ENCODE measurements at places on chromosomes 1 and 21.
A peak's percentile ranks its signal among the peaks of the same experiment; 100 is the strongest.

GRCh38 chr1:223700388-223700918 is 11.9 kb upstream of the CAPN2 start:
- DNase-seq = no peak

DNA sequence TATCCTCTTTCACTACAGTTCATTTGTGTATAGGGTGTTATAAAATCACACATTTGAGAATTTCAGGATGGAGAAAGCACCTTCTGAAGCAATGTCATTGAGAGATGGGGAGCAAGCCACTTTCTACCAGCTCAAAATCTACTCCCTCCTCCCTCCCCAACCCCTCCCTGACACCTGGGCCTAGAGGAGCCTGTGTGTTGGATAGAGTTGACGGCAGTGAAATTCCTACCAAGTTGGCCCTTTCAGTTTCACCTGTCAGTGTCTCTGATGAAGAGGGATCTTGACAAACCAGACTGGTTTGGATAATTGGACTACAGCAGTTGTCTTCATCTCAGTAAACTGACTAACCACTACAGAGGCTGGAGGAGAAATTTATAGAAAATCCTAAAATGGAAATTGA is 125.0 kb upstream of the HOOK1 start:
- DNase-seq = no peak

GRCh38 chr1:204598319-204598969 is 82.2 kb downstream of the MDM4 start:
- DNase-seq = no peak

- DNase-seq = peak; percentile 84
These were observed 229.6 kb upstream of the JUN start for GRCh38 chr1:59013276-59013927.

- DNase-seq = no peak
These were observed 24.6 kb upstream of the RAP1GAP start for GRCh38 chr1:21693732-21694131.

DNA sequence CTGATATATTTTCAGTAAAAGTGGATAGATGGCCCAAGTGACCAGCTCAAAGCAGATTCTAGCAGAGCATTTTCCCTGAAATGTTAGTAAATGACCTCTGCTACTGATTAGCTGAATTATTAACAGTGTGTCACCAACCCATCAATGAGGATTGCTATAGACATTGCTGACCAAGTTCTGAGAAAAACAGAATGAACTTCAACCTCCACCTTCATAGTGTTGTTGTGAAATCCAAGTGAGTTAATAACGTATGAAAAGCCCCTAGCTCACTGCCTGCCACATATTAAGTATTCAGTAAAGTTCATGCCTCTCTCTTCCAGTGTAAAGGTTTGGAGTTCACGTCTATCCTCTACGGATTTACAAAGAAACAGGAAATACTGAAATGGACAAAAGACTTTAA is 15.8 kb downstream of the PLPP3 start:
- DNase-seq = no peak

DNA sequence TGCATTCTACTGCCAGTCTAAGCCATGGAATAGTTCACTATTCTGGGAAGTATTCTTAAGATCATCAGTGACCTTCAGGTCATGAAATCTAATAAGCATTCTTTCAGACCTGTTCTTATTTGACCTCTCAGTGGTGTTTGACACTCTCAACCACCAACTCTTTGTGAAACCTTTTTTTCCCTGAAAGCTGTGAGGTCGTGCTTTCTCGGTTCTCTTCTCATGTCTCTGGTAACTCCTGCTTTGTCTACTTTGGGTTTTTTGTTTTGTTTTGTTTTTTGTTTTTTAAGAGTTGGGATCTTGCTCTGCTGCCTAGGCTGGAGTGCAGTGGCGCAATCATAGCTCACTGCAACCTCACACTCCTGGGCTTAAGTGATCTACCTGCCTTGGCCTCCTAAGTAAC is 56.3 kb downstream of the POU2F1 start:
- DNase-seq = peak; percentile 41

GRCh38 chr1:185860311-185860710 is 126.1 kb downstream of the HMCN1 start:
- DNase-seq = no peak

DNA sequence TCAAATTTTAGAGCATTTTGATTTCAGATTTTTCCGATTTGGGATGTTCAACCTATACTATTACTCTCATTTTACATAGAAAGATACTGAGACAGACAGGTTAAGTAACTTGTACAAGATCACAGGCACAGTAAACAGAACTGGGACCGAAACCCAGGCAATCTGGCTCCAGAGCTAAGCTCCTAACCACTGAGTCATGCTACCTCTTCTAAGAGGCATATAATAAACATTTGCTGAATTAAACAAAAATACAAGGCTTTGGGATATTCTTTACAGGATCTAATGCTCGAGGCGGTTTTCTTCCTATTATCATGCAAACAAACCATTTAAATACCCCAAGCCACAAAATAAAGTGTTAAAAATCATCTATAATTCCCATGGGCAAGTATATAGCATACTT is 50.3 kb downstream of the MCOLN2 start:
- no peak for DNase-seq

GRCh38 chr21:19261731-19262376 is 858.3 kb upstream of the TMPRSS15 start:
- no peak for DNase-seq

GRCh38 chr1:39026866-39027507 is 837 bp downstream of the NDUFS5 start:
- peak; percentile 15 for DNase-seq

DNA sequence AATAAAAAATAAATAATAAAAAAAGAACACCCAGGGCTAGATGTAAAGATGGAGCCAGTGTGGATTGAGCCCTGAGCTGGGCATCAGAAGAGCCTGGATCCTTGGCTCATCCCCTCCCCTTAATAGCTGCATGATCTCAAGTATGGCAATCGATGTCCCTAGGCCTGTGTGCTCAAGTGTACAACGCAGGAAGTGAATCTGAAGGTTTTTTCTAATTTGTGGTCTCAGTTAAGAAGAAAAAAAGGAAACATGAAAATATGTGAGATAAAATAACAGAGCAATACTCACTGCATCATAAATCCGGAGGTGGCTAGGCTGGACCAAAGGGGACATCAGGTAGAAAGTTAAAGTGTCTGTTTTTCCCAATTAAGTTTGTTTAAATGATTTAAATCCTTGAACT is 47.3 kb upstream of the SLC44A3 start:
- no peak for DNase-seq

- no peak for DNase-seq
These were observed 31.5 kb downstream of the WNT2B start for GRCh38 chr1:112540226-112540794.

GRCh38 chr1:69513601-69514000 is 54.1 kb upstream of the LRRC7 start:
- no peak for DNase-seq

DNA sequence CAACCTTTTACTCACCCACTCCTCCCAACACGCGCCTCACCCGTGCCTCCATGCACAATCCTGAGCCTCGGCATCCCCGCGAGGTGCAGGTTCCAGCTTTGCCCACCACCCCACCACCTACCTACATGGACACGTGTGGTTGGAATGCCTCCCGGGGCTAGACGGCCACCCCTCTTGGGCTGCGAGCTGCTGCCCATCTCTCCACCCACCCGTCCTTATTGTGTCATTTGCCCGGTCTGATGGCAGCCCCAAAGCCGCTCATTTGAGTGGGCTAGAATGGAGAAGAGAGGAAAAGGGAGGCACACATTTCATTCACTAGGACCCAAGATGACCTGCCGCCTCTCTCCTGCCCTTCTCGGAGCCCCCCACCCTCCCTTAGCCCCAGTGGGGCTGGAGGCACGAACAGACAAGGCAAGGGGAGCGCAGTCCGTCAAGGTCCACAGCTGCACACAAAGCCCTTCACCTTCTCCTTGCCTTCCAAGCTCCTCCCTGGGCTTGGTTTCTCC is 785 bp downstream of the ZNF697 start:
- DNase-seq = no peak

- peak; percentile 59 for DNase-seq
These were observed 4.7 kb downstream of the FOXO6 start for GRCh38 chr1:41365772-41366454.

DNA sequence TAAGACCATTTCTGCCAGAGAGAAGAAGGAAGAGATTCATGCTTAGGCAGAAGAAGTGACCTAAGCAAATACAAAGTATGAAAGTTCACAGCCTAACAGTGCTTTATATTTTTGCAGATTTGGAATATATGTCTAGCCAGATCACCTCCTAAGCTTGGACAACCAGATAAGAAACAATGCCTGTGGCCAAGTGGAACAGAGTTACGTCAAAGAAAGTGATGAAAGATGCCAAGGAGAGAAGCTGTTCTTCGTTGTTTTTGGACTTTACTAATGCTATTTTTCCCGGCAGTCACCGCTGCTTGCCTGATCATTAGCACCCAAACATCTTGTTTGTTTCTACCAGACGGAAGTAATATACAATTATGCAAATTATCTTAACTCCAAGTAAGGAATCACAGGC is 489.2 kb upstream of the C1orf87 start:
- DNase-seq = no peak

DNA sequence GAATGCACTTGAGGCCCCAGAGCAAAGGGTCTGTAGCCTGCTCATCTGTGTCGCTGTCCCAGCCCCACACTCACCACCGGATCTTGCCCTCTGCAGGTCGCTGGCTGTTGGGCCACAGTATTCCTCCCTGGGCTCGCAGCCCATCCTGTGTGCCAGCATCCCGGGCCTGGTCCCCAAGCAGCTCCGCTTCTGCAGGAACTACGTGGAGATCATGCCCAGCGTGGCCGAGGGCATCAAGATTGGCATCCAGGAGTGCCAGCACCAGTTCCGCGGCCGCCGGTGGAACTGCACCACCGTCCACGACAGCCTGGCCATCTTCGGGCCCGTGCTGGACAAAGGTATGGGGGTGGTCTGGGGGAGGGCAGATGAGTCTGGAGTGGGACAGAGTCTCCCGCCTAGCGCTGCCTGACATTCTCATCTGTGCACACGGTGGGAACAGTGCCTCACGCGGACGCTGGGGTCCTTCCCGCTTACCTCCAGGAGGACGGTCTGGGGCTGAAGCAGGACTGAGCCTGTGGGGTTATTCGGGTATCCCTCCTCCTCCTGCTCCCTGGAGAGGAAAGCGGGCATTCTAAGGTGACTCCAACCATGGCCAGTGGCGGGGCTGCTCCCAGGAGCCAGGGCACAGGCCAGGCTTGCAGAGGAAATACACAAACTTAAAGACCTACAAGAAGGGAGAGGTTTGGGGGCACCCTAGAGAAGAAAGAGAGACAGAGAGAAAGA is 15.9 kb downstream of the WNT3A start:
- DNase-seq = no peak

DNA sequence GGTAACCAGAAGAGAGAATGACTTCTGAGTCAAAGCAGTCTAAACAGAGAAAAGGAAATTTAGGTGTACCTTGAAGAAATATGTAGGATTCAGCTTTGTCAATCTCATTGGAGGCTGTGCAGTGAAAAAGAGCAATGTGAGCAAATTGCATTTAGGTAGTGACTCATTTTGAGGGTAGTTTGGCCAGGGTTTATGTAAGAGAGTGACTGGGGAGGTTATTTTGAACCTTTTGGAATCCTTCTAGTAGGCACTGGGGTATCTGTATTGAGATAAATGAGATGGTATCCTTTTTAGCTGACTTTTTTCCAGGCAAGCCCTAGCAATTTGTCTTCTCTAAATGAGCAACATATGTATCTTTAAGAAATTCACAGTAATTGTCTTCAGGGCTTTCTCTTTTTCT is 95.9 kb downstream of the DISP1 start:
- no peak for DNase-seq

GRCh38 chr1:112444269-112444668 is 48.3 kb downstream of the CTTNBP2NL start:
- no peak for DNase-seq

DNA sequence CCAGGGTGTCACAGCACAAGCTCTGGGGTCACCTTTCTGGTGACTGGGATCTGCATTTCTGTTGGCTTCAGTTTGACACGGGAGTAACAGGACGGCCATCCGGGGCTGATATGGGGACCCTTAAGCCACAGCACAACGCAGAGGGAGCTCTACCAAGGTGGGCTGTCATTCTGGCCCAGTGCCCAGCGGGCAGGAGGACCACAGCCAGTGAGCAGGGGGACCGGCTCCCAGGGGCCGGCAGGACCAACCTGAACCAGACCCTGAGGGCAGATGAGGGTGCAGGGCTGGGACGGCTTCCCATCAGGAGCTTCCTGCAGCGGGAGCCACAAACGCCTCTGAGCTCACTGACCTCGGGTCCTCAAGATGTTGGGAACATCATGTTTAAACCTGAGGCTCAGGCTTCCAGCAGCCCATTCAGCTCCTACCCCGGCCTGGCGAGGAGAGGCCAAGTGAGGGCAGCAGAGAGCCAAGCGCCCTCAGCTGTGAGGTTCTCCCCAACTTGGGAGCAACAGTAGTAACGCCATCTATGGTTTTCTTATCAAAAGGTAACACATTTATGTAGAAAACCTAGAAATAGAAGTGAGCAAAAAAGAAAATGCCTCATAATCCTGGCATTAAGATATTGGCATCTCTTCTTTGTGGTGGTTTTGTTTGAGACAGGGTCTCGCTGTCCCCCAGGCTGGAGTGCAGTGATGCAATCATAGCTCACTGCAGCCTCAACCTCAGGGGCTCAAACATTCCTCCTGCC is 26.8 kb downstream of the TMEM201 start:
- DNase-seq = peak; percentile 78

- DNase-seq = no peak
These were observed 18.8 kb upstream of the CITED4 start for GRCh38 chr1:40880813-40881549.

DNA sequence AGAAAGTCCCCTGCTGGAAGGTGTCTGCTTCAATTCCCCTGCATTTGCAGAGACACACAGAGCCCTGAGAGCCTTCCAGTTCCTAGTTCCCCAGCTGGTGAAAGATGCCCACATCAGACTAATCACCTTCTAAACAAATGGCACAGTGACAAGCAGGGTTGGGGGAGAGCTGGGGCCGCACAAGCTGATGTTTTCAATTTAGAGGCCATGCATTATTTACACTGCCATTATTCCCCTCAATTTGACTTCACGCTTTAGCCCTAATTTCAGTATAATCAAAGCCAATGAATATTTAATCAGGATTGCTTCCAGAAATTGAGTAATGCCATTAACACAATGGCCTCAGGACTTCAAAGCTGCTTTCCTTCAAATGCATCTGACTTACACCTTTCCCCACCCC is 81.5 kb downstream of the BEND5 start:
- no peak for DNase-seq

GRCh38 chr21:45872902-45873301 is 108.7 kb upstream of the COL6A1 start:
- no peak for DNase-seq

DNA sequence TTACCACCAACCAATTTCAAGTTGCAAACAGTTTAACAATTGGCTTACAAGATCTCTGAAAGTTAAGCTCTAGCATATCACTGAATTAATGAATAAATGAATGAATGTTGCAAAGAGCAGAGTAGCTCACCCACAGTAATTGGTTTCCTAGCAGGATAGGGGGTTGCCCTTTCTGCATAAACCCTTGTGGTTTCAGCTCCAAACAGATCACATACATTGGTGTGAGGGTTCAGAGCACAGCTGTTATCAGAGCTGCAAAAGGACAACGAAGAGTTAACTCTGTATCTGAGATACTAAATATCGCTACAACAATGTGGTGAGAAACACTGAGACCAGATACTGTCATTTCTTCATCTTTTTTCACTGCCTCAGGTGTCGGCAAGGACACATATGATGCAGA is 46.6 kb downstream of the NTNG1 start:
- no peak for DNase-seq

GRCh38 chr1:228454238-228454637 is 32.9 kb upstream of the RNF187 start:
- DNase-seq = no peak
